ENCODE measurements at places on chromosomes 6 and 20. TPM values are rescaled to one million over a fixed set of nuclear protein-coding genes. Genes with fewer than 3 reads are reported as not detected.
A peak's percentile ranks its signal among the peaks of the same experiment; 100 is the strongest.

DNA sequence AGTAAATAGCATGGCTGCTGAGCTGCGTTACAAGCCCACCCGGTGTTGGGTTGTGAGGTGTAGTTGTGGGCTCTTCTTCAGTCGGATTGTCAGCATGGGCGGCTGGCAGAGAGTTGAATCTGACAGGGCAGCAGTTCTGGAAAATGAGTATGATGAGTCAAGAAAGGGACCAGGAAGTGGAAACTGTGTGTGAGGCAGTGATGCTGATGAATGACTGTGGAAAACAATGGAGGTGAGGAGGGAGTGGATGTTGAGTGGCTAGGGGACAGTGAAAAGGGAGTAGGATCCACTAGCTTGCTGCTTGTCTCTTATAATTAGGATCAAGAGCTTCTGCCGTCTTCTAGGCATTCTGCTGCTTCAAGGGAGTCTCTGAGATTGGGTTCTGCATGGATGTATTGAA, 154.3 kb downstream of the ESR1 start:
- peaks cover 67% of the 10 kb centered on the region for H3K27me3 ChIP-seq
- H3K4me1 ChIP-seq: peaks cover 15% of the 10 kb centered on the region
- no peak for DNase-seq
- no peak overlapping the region for H3K27ac ChIP-seq
- H3K4me3 ChIP-seq: no peak overlapping the region

F13A1 gene
- not detected for total RNA-seq

DNA sequence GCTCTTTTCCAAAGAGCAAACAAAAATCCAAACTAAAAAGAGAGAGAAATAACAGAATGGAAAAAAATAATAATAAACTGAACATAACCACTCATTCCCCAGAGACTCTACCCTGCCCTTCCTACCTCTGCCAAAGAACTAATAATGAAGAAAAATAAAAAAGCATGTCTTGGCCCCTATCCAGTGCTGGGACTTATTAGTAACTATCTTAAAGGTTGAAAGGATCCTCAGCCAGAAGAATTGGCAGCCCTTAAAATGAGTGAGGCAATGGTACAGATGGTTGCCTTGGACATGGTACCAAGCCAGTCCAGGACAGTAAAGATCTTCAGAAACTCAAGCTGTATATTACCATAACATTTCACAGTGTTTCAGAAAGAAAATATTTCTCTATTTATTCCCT, 279.3 kb downstream of the HACE1 start:
- no peak overlapping the region for H3K27ac ChIP-seq
- H3K27me3 ChIP-seq: peaks cover 2% of the 10 kb centered on the region
- no peaks in the 10 kb centered on the region for H3K36me3 ChIP-seq
- no peak overlapping the region for H3K4me3 ChIP-seq
- no peaks in the 10 kb centered on the region for H3K4me1 ChIP-seq

DNA sequence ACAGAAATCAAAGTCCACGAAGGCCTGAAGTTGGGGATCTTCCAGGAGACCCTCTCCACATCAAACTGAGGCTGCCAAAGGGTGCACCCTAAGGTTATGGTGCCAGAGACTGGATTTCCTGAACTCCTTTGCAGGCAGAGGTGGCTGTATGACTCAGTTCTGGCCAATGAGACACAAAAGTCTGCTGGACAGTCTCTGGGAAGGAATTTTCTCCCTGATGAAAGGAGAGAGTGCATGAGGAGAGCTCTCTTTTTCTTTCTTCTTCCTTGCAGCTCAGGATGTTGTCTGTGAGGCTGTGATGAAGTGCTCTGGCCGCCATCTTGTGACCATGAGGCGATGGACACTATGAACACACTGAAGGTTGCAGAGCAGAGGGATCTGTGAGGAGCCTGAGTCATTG, 85.2 kb downstream of the MDGA1 start:
- no peaks in the 10 kb centered on the region for H3K4me1 ChIP-seq
- DNase-seq: no peak
- no peaks in the 10 kb centered on the region for H3K36me3 ChIP-seq
- H3K27me3 ChIP-seq: peaks cover 20% of the 10 kb centered on the region
- H3K27ac ChIP-seq: no peak overlapping the region
- H3K4me3 ChIP-seq: no peak overlapping the region

- H3K36me3 ChIP-seq: peaks cover 44% of the 10 kb centered on the region
- H3K27me3 ChIP-seq: no peaks in the 10 kb centered on the region
- peak overlapping the region; percentile 93 for H3K27ac ChIP-seq
- peaks cover 47% of the 10 kb centered on the region for H3K4me1 ChIP-seq
- DNase-seq: peak; percentile 34
Observed at GRCh38 chr6:43636308-43636659, 644 bp downstream of the MAD2L1BP start.

DNA sequence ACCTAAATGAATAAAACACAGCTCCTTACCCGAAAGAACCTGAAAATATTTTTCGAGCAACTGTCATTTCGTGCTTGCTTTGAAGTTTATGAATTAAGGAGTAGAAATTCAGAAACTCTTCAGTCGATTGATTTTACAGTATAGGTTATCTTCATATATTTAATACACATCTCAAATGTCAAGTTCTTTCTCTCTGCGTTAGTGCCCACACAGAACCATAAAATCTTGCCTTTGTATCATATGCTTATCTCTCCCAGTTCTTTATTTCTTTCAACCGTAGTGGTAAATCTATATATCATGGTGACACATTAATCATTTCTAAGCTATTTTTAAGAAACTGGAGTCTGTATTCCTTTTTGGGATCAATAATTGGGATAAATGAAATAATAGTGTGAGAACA, 397.5 kb downstream of the CDKAL1 start:
- no peaks in the 10 kb centered on the region for H3K4me1 ChIP-seq
- DNase-seq: no peak
- H3K36me3 ChIP-seq: peaks cover 6% of the 10 kb centered on the region
- H3K27ac ChIP-seq: no peak overlapping the region
- no peaks in the 10 kb centered on the region for H3K27me3 ChIP-seq

DNA sequence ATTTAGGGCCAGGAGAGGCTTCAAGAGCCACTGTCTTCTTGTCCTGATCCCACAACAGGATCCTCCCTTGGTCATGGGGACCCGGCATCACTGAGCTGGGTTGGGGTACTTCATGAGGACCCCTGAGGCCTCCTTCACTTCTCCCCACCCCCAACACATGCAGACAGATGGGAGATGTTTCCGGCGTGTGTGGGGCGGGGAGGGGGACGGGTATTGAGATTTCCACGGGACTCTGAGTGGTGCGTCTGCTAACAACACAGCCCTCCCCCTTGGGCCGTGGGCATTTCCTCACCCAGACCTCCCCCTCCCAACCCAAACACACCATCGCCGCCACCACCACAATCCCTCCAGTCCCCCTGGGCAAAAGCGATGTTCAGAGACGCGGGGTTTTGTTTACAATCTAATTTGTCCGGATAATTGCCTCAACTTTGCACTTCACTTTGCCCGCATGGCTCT, 906 bp upstream of the FOXP4 start:
- H3K27me3 ChIP-seq: peaks cover 57% of the 10 kb centered on the region
- H3K36me3 ChIP-seq: no peaks in the 10 kb centered on the region
- peak overlapping the region; percentile 36 for H3K4me3 ChIP-seq
- H3K4me1 ChIP-seq: peaks cover 24% of the 10 kb centered on the region
- no peak for DNase-seq
- H3K27ac ChIP-seq: no peak overlapping the region

- H3K4me3 ChIP-seq: no peak overlapping the region
- H3K4me1 ChIP-seq: no peaks in the 10 kb centered on the region
- H3K36me3 ChIP-seq: no peaks in the 10 kb centered on the region
- H3K27me3 ChIP-seq: peaks cover 25% of the 10 kb centered on the region
- H3K27ac ChIP-seq: no peak overlapping the region
Observed at GRCh38 chr6:87093651-87094050, 1.3 kb downstream of the CGA start.

- no peak for DNase-seq
- H3K4me3 ChIP-seq: no peak overlapping the region
- H3K27me3 ChIP-seq: peaks cover 31% of the 10 kb centered on the region
- H3K36me3 ChIP-seq: no peaks in the 10 kb centered on the region
- no peaks in the 10 kb centered on the region for H3K4me1 ChIP-seq
Observed at GRCh38 chr20:58148891-58149290, 79.6 kb downstream of the ANKRD60 start.

NKAIN4 gene
- not detected for total RNA-seq

- no peaks in the 10 kb centered on the region for H3K27me3 ChIP-seq
- H3K27ac ChIP-seq: no peak overlapping the region
- H3K4me1 ChIP-seq: peaks cover 14% of the 10 kb centered on the region
- H3K36me3 ChIP-seq: peaks cover 30% of the 10 kb centered on the region
- DNase-seq: no peak
- no peak overlapping the region for H3K4me3 ChIP-seq
Observed at GRCh38 chr6:147217840-147218404, 13.7 kb downstream of the STXBP5 start.

TP53TG5 gene
- total RNA-seq: not detected

DNA sequence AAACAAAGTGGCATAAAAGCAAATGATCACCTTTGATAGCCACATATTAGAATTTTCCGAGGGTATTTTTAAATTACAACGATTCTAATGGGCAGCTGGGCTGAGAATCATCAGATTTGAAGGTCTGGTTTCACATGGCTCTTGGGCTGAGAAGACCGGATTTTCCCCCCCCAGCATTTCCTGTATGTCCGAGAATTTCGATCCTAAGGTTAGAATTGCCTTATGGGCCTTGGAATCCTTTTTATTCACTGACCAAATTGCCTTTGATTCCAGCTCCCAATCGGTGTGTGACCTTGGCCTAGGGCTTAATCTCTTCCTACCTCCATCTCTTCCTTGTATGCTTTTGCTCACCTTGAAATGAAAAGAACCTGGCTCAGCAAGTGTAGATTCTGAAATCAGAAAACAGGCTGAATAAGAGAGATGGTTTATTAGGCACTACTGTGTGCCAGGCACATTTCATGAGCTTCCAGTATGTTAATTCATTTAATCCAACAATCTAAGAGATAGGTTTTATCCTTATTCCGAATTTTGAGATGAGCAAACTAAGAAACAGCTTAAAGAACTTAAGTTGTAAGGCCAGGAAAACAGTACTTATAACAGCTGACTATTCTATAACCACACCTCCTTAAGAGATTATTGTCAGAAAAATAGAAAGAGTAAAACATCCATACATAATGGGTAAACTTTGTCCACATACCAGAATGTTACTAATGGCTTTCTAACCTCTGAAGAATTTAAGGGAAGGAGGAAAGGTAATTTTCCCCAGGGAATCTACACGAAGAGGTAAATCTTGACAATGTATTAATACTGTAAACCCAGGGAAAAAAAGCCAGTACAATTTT, 39.4 kb downstream of the HFE start:
- DNase-seq: no peak
- peaks cover 4% of the 10 kb centered on the region for H3K27me3 ChIP-seq
- peaks cover 56% of the 10 kb centered on the region for H3K36me3 ChIP-seq
- peak overlapping the region; percentile 100 for H3K4me3 ChIP-seq

Measured in activated CD4-positive, alpha-beta T cell treated with anti-CD3 and anti-CD28 coated beads, Interleukin-2, amount 10 ng/mL, durations not matched to agents 7 days and 5 days (primary cell).